H4 (cell line): ENCODE measurements at places on chromosomes 7 and 10. TPM values are rescaled to one million over a fixed set of nuclear protein-coding genes. Genes with fewer than 3 reads are reported as not detected.

DNA sequence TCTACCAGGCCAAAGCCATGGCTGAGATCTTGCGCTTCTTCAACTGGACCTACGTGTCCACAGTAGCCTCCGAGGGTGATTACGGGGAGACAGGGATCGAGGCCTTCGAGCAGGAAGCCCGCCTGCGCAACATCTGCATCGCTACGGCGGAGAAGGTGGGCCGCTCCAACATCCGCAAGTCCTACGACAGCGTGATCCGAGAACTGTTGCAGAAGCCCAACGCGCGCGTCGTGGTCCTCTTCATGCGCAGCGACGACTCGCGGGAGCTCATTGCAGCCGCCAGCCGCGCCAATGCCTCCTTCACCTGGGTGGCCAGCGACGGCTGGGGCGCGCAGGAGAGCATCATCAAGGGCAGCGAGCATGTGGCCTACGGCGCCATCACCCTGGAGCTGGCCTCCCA, 142.7 kb downstream of the GRM3 start:
- no peak for DNase-seq

- no peak for DNase-seq
Measured at GRCh38 chr10:64112701-64113355, 591.6 kb downstream of the REEP3 start.

DNA sequence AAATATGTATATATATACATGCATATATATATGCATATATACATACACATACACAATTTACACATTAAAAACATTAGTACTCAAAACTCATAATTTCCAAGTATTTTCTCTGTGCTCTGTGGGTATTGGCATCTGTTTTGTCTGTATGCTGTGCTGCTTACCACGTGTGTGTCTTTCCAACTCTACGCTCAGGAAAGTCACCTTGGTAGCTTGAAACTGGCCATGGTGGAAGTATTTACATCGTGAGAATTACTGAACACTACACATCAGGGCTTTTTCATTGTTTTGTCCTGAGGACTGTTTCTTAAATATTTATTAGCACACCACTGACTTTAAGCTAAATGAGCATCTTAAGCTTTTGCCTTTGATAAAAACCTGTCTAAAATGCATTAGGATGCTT, 79.6 kb downstream of the CREM start:
- no peak for DNase-seq

DNA sequence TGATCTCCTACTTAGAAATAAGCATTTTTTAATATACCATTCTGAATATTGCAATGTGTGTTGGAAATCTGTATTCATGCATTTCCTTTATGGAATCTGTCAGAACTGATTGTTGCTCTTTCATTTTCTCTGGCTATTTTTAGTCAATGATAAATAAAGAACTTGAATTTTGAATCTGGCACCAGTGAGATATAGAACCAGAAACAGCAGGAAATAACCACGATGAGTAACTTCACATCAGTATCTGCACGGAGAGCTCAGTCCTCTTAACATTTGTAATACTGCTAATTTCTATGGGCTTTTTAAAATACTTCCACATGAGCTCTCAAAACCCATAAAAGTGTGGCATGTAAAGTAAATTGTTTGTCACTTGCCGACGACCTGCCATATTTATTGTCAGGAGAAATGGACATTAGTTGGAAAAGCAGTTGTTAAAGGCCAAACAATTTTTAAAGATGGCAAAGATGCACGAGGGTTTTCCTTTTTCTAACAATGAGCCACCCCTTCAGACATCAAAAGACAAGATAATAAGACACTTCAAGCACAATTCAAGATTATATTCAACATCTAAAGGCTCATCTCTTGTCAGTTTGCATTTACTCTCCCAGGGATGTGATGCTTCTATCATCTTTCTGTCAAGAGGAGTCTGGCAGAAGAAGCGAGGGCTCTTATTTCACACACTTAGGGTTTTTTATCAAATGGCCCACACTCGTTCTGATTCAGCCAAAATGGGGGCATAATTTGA, 118.3 kb downstream of the POU6F2 start:
- no peak for DNase-seq

DNA sequence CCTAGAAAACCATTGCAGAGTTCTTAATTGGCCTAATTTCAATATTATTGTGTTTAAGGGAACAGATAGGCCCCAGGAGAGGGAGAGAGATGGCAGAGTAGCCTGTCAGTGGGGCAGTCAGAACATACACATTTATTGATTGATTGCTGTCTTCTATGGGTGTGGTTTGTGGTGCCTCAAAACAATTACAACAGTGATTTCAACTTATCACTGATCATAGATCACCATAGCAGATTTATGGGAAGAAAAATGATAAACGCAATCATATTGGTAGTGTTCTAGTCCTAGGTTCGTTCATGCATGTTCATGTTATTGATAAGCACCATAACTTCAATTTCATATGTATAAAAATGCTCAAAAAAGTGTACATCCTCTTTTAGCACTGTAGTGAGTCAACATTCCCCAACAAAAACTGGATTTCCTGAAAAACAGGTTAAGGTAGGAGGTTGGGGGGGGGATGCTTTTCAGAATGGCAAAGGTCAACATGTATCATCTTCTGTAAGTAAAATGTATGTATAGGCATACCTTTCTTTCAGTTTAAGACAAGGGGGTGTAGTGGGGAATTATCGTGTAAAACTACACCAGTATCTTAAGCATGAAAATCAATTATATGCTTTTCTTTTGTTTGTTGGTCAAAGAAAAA, 1.1 kb upstream of the TNKS2 start:
- no peak for DNase-seq

PLAU gene
- 149 and 153 TPM in 2 replicates for total RNA-seq

GRCh38 chr10:50398823-50399222, 147.5 kb upstream of the ASAH2 start:
- no peak for DNase-seq

CDHR1 gene
- 0.29 and 0.37 TPM in 2 replicates for total RNA-seq

UCMA gene
- total RNA-seq, result not detected in 2 replicates

LLCFC1 gene
- total RNA-seq, result not detected in 2 replicates

DNA sequence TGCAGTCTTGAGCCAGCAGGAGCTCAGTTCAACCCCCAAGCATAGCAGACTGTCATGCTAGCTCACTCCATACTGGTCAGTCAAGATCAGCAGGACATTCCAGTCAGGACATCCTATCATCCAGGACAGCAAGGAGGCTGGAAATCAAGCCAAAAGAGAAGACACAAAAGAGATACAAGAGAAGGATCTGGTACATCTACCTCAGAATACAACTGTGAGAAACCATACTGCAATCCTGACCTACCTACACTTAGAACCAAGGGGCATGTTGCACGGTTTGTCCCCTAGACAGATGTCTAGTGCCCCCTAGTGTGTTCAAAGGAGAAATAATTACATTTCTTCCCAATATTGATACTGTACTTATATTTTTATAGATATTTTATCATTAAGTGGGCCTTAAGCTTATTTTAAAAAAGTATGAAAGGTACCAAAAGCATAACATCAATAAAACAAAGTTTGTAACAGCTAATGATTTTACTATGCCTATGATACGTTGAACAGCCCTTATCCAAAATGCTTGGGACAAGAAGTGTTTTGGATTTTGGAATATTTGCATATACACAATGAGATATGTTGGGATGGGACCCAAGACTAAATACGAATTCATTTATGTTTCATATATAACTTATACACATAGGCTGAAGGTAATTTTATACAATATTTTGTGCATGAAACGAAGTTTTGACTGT, 26.7 kb downstream of the ERCC6 start:
- DNase-seq, result peak; percentile 33

ZNF467 gene
- 1.1 and 3.0 TPM in 2 replicates for total RNA-seq

- DNase-seq, result no peak
Measured at GRCh38 chr10:78115135-78115853, 81.6 kb downstream of the RPS24 start.

TEX47 gene
- total RNA-seq, result not detected in 2 replicates

DNA sequence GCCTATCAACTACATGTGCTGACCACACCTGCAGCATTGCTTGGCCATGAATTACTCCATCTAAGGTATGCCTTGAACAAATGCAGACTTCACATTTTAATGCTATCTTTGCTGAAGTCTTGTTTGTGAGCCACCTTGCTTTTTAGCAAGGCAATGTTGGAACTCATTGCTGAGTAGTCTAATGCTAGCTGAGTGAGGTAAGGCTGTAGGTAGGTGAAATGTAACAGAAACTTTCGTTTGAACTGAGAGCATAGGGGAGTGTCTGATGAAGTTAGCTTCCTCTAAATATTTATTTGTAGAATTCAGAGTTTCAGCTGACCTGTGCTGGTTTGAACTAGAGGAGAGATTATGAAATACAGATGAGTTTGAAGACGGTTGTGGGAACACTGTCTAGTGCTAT, 238.5 kb downstream of the SEMA3A start:
- DNase-seq, result no peak
